CD4-positive, alpha-beta memory T cell (primary cell): ENCODE measurements at places on chromosomes 3 and 15. TPM values are rescaled to one million over a fixed set of nuclear protein-coding genes. Genes with fewer than 3 reads are reported as not detected.

The RPL35A gene
- 1,772 TPM for total RNA-seq

The CYP8B1 gene
- total RNA-seq: not detected

The MB21D2 gene
- total RNA-seq: 3.5 TPM

The AADAC gene
- total RNA-seq: not detected

The MESP2 gene
- total RNA-seq: not detected

The LRRC49 gene
- total RNA-seq: 0.75 TPM

The SOX14 gene
- not detected for total RNA-seq

The HDGFL3 gene
- total RNA-seq: 3.5 TPM

The ZNF80 gene
- 1.1 TPM for total RNA-seq

The CPLX3 gene
- total RNA-seq: not detected

The KLHL6 gene
- total RNA-seq: 55.9 TPM

The PLA1A gene
- total RNA-seq: not detected

The C3orf85 gene
- total RNA-seq: not detected

The MAGI1 gene
- 0.20 TPM for total RNA-seq

The CSPG5 gene
- 0.42 TPM for total RNA-seq

The LPP gene
- 25.0 TPM for total RNA-seq

The TMC3 gene
- not detected for total RNA-seq

The MEX3B gene
- total RNA-seq: 1.6 TPM

The DPPA4 gene
- not detected for total RNA-seq

The BTLA gene
- 24.9 TPM for total RNA-seq

The CCR3 gene
- total RNA-seq: 0.29 TPM

The MYO1E gene
- total RNA-seq: 4.6 TPM

The EPB42 gene
- not detected for total RNA-seq

The SUCNR1 gene
- total RNA-seq: 0.15 TPM

The CELSR3 gene
- total RNA-seq: 3.5 TPM

The CYP1A1 gene
- total RNA-seq: 0.11 TPM

The FOXB1 gene
- 0.14 TPM for total RNA-seq

The MAPK6 gene
- total RNA-seq: 24.0 TPM

The CCR9 gene
- 4.5 TPM for total RNA-seq

The SLC6A11 gene
- total RNA-seq: not detected
